ENCODE measurements at places on chromosomes 5 and 9. TPM values are rescaled to one million over a fixed set of nuclear protein-coding genes. Genes with fewer than 3 reads are reported as not detected.

The C5 gene
- total RNA-seq = 1.1 TPM

DNA sequence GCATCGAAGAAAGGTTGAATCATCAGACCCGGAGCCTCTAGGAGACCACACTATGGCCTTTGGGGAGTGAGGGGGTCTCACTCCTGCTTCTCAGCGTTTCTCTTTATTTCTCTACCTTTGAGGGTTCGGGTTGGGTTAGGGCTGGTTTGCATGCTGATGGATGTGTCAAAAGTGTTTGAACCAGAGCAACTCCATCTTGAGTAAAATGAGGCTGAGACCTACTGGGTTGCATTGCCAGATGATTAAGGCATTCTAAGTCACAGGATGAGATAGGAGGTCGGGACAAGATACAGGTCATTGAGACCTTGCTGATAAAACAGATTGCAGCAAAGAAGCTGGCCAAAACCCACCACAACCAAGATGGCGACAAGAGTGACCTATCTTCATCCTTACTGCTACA lies 44.9 kb upstream of the TCF7 start:
- H3K36me3 ChIP-seq = no peaks in the 10 kb centered on the region
- peak overlapping the region; percentile 87 for H3K27ac ChIP-seq
- DNase-seq = no peak
- peak overlapping the region; percentile 77 for H3K4me3 ChIP-seq
- peaks cover 63% of the 10 kb centered on the region for H3K4me1 ChIP-seq

DNA sequence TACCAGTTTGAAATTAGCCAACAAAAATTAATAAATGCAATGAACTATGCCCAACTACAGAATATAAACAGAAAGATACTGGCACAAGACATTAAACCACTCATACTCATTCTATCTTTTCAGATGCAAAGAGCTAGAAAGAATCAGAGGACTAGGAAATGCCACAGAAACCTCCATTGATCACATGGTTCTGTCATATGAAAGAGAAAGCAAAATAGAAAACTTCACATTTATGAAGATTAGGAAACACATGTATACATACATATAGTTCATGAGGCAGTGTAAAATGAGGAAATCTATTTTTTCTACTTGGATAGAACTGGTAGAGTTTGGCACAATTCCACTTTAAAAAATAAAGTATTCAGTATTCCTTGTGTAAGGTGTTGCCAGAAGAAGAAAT lies 275.1 kb upstream of the PTGER4 start:
- H3K4me3 ChIP-seq = peak overlapping the region; percentile 68
- no peaks in the 10 kb centered on the region for H3K27me3 ChIP-seq

GRCh38 chr9:136552117-136552703 lies 6.4 kb upstream of the NOTCH1 start:
- DNase-seq = no peak
- no peaks in the 10 kb centered on the region for H3K27me3 ChIP-seq
- peak overlapping the region; percentile 60 for H3K4me3 ChIP-seq
- H3K36me3 ChIP-seq = no peaks in the 10 kb centered on the region

DNA sequence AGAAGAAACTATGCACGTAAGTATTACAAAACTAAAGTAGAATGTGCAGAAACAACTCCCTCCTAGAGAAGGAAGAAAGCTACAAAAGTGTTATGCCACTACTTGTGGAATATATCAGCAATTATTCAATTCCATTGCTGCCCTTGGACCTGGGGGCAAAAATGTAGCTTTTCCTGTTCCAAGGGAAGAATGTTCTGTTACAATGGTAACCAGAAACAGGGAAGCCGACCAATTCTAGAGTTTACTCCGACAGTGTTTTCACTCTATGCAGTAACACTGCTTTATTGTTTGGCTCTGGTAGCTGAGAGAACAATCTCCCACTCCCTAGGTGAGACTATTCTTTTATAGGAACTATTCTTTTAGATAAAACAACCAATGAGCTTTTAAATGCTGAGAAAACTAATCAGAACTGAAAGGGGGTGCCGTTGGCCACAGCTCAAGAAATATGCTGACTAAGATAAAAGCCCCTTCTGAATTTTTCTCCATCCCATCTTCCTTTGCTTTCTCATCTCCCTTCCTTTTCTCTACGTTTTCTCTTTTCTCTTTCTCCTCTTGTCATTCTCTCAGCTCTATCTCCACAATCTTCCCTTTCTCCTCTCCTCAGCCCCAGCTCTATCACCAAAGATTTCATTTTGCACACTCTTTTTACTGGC lies 54.1 kb downstream of the SLC1A3 start:
- no peaks in the 10 kb centered on the region for H3K36me3 ChIP-seq
- no peaks in the 10 kb centered on the region for H3K4me1 ChIP-seq
- no peak for DNase-seq
- H3K27me3 ChIP-seq = peaks cover 20% of the 10 kb centered on the region
